ENCODE measurements at places on chromosomes 16 and 17.

- DNase-seq = no peak
These were observed 9.8 kb upstream of the RFFL start for GRCh38 chr17:35073183-35073790.

GRCh38 chr17:38685491-38685890 is 10.7 kb upstream of the EPOP start:
- DNase-seq = peak; percentile 42

DNA sequence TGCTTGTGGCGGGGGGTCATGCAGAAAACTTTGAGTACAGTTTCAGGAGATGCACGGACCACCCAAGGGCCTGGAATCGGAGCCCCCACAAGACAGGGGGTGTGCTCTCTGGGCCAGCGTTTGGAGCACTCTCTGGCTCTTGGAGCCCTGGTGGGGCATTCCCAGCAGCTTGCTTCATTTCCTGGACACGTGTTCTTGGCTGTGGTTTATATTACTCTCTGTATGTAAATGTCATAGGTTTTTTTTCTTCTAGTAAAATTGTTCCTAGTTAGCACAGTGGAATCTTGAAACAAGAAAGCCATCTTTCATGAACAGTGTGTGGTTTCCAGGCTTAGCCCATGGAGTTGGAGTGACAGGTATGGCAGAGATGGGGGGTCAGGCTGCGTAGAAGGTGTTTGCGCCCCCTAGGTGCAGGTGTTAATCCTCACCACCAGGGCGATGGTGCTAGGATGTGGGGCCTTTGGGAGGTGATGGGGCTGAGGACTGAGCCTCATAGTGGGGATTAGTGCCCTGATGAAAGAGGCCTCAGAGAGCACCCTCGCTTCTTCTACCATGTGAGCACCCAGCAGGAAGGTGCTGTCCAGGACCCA is 79.8 kb downstream of the JPH3 start:
- DNase-seq = peak; percentile 79

GRCh38 chr17:77824780-77825280 is 133.7 kb upstream of the TNRC6C start:
- DNase-seq = no peak

GRCh38 chr16:86424398-86424797 is 85.9 kb upstream of the FOXF1 start:
- peak; percentile 64 for DNase-seq

DNA sequence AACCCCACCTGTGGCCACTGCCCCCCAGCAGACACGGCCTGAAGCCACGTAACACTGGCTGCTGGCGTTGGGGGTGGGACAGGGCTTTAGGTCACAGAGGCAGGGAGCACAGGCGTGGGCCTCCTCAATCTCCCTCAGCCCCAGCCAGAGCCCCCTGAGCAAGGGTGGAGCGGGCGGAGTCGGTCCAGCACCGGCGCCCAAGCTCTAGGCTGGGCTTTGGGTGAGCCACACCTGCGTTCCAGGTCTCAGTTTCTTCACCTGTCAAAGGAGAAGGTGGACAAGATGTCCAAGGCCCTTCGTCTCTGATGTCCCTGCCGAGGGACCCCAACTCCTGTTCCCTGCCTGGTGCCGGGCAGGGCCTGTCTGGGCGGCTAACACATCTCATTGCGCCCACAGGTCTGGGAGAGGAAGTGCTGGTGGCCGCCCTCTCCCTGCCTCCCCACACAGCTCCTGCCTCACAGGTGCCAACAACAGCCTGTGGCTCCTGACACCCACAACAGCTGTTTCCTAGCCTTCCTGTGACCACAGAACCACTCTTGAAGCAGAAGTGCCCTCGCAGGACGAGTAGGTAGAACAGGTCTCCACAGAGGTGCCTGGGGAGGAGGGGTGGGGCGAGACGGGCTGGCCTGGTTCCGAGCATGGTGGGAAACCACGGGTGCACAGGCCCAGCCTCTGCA is 12.0 kb downstream of the FAM83G start:
- DNase-seq = no peak

DNA sequence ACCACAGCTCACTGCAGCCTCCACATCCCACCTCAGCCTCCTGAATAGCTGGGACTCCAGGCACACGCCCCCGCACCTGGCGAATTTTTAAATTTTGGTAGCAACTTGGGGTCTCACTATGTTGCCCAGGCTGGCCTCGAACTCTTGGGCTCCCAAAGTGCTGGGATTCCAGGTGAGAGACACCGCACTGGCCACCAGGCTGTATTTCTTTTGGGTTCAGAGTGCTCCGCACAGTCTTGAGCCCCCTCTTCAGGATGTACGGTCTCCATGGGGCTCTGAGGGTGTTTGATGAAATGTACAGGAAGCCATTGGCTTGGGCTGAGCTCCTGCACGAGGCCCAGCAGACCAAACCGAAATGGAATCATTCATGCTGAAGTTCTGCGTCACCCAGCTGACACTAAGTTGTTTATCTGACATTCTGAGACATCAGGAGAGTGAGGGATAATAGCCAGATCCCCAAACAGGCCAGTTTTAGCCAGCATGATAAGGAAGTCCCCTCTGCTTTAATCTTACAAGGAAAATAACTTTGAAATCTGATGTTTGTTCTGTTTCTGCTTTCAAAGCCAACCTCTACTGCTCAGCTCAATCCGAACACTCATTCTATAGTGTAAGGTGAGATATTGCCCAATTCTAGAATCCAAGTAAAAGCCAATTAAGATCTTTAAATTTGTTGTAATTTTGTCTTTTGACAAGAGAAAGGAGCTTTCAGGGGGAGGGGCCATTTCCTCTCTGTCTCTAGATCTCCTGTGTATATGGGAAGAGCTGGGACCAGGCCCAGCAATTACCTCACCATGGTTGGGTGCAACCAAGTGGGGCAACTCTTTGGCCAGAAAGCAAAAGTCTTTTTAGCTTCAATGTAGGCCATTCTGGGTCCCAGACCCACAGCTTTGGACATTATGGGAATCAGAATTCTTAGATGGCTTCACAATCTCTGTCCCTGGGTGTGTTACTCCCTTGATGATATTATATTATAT is 23.7 kb downstream of the GPR142 start:
- no peak for DNase-seq

GRCh38 chr16:31052114-31052513 is 18.8 kb downstream of the STX4 start:
- no peak for DNase-seq

GRCh38 chr17:67082107-67082506 is 37.8 kb downstream of the CACNG1 start:
- no peak for DNase-seq

DNA sequence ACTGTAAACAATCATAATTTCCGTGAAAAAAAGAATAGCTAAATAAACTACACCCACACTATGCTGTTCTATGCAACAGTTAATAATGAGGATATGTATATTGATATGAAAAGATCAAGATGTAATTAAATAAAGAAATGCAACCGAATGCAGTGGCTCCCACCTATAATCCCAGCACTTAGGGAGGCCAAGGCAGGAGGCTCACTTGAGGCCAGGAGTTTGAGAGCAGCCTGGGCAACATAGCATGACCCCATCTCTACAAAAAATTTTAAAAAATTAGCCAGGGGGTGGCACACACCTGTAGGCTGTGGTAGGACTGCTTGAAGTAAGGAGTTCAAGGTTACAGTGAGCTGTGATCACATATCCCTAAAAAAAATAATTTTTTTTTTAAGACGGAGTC is 14.9 kb downstream of the CENPV start:
- no peak for DNase-seq

DNA sequence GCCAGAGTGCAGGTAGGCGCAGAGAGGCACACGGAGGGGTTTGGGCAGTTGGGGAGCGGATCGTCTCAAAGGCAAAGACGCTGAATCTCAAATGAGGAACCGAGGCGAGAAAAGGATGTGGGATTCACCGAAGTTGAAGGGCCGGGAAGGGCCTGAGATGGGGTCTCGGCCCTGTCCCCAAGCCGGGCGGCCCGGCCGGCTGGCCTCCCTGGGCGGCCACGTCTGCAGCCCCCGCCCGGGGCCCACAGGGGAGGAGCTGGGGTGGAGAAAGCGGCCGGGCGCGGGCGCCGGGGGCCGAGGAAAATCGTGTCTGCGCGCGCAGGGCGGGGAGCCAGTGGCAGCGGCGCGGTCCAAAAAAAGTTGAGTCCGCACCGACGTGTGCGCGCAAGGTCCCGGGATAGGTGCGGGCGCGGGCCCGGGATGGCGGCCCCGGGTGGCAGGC is 458 bp downstream of the SLC12A4 start:
- peak; percentile 67 for DNase-seq

- DNase-seq = peak; percentile 67
These were observed 147.4 kb downstream of the SEC14L1 start for GRCh38 chr17:77288115-77288619.

GRCh38 chr17:229709-230394 is 48.4 kb upstream of the DOC2B start:
- no peak for DNase-seq

GRCh38 chr16:78684655-78685375 is 585.4 kb downstream of the WWOX start:
- DNase-seq = no peak

- DNase-seq = no peak
These were observed 126.4 kb downstream of the C16orf78 start for GRCh38 chr16:49499869-49500610.

DNA sequence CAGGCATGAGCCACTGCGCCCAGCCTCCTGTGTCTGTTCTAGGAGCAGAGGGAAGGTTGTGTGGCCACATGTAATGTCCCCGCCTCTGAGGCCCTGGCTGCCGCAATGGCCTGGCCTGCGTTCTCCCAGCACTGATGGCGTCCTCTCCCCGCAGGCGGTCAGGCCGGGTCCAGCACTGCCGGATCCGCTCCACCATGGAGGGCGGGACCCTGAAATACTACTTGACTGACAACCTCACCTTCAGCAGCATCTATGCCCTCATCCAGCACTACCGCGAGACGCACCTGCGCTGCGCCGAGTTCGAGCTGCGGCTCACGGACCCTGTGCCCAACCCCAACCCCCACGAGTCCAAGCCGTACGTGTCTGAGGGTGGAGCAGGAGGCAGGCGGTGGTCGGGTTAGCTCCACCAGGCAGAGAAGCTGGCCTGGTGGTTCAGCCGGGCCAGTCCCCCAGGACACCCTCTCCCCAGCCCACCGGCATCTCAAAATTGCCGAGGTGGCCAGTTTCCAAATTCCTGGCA is 100.8 kb downstream of the SDR42E1 start:
- no peak for DNase-seq

- DNase-seq = no peak
These were observed 8.5 kb downstream of the SCGB1C2 start for GRCh38 chr17:145671-146541.

DNA sequence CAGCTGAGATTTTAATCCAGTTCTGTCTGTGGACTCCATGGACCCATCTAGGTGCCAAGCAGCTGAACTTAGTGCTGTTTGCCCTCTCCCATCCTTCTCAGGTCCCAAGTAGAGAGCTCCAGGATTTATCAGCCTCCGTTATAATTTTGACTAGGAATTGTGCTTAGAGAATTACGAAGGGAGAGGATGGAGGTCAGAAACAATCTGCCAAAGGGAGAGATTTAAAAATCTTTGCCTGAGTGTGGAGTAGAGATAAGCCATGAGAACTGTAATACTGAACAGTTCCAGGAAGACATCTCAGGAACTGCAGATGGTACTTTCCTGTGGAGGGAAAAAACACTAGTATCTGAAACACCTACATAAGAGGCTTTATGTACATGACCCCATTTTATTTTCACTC is 27.0 kb downstream of the CEP95 start:
- DNase-seq = no peak

DNA sequence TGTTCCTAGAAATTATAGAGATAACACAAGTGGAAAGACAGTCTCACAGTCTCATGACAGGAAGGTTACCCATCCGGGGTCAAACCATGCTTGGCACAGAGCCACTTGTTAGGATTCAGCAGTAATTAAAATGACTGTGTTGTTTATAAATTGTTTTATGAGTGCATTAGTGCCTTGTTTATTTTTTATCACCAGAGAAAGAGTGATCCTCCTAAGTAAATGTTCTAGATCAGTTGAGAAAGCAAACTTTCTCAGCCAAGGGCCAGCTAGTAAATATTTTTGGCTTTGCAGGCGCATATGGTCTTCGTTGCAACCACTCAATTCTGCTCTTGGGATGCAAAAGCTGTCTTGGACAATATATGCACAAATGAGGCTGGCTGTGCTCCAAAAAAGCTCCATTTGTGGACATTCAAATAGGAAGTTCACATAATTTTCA is 253.9 kb upstream of the CACNG5 start:
- no peak for DNase-seq

DNA sequence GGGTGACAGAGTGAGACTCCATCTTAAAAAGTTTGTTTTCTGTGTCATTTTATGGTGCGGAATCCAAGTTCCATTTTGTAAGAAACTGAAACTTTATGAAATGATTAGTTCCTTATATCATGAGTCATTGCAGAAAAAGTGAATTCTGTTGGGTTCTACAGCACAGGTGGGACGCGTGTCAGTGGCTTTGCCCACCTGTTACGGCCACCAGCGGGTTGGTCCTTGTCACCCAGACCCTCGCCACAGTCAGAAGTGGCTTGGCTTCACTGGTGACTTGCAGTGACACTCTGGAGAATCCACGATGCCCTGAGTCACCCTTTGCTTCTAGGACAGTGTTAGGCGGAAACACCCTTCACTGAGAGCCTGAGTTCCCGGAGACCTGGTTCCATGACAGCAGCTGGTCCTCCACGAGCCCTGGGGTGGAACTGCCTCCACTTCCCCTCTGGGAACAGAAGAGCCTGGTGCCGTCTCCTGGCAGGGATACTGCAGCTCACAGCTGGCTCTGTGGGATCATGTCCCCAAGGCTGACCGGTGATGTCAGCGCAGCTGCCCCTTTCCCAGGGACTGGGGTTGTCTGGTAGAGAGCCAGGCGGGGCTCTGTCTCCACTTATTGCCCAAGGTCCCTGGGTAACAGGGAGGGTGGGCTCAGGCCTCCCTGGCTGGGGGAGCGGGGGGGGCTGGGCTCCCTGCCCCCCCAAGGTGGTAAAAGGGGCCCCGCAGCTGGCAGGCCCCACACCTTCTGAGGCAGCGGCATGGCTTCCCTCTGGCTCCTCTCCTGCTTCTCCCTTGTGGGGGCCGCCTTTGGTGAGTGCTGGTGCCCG is at the start of gene CTRB1:
Gene CTRB1, plus strand, starts transcription at position 733 of the 821 bp plus-strand sequence. Its CDS starts 20 bp downstream, at position 753.
- DNase-seq = no peak

- DNase-seq = no peak
These were observed 454.5 kb upstream of the HSBP1 start for GRCh38 chr16:83353241-83353640.

DNA sequence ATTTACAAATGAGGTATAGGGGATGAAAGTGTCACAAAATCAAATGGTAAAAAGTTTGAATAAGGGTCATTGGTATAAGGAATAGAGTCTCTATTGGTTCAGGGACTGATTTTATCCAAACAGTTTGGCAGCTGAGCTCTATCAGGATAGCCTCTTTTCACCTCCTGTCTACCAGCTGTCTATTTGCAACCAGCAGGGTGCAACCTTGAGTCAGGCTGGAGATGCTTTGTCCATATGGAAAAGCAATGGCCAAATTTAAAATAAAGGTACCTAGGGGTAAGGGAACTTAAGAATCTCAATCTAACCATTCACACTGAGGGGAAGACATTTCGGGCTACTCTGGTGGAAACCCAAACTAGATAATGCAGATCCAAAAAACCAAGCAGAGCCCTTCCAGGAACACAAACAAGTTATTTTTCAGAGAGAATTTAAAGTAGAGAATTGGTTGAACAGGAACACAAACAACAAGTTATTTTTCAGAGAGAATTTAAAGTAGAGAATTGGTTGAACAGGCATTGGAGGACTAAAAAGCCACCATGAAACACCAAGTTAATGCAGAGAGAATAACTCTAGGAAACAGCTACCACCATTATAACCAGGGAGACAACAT is 12.6 kb upstream of the CA10 start:
- peak; percentile 88 for DNase-seq

Data from endodermal cell (in vitro differentiated cells).